NCI-H1436 (cell line): ENCODE measurements at places on chromosomes 4 and X.

- DNase-seq: no peak
Observed at GRCh38 chr4:11480683-11481082, 52.0 kb upstream of the HS3ST1 start.

GRCh38 chrX:115713460-115713859, 152.5 kb downstream of the PLS3 start:
- DNase-seq: no peak

- no peak for DNase-seq
Observed at GRCh38 chr4:175127314-175127713, 209.2 kb downstream of the ADAM29 start.

DNA sequence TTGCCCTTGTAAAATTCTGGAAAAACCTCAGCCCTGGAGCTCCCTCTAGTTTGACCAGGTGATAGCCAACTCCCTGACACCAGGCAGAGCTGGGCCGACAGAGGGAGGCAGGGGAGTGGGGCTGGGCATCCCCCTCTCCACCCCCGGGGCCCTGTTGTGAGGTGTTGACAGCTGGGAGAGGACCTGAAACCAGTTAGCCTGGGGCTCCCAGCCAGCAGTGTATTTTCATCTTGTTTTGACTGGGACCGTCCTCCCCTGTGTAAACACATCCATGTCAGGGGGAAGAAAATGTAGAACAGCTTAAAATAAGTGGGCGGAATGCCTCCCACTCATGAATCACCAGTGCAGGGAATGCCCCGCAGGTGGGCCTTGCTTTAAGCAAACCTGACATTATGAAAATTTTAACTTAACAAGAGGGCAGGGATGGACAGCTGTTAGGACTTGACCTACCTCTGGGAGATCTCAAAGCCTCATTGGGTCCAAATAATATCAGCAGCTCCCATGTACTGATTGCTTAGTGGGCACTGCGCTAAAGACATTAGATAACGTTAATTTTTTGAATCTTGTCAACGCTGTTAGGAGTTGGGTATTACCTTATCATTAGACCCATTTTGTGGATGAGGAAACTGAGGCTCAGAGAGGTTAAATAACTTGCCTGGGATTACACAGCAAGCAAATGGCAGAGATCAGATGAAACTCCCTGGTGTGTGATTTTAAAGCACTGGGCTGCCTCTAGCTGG, 45.9 kb downstream of the TSC22D3 start:
- DNase-seq: no peak

DNA sequence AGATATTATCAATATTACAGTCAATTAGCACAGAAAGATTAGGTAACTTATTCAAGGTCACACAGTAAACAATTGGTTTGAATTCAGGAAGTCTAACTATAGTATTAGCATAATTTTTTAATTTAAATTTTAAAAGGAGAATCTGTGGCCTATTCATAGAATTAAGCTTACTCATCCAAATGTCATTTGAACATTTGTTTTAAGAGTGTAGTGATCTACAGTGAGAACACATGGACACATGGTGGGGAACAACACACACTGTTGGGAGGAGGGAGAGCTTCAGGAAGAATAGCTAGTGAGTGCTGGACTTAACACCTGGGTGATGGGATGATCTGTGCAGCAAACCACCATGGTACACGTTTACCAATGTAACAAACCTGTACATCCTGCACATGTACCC, 48.3 kb downstream of the MEPE start:
- DNase-seq: no peak

DNA sequence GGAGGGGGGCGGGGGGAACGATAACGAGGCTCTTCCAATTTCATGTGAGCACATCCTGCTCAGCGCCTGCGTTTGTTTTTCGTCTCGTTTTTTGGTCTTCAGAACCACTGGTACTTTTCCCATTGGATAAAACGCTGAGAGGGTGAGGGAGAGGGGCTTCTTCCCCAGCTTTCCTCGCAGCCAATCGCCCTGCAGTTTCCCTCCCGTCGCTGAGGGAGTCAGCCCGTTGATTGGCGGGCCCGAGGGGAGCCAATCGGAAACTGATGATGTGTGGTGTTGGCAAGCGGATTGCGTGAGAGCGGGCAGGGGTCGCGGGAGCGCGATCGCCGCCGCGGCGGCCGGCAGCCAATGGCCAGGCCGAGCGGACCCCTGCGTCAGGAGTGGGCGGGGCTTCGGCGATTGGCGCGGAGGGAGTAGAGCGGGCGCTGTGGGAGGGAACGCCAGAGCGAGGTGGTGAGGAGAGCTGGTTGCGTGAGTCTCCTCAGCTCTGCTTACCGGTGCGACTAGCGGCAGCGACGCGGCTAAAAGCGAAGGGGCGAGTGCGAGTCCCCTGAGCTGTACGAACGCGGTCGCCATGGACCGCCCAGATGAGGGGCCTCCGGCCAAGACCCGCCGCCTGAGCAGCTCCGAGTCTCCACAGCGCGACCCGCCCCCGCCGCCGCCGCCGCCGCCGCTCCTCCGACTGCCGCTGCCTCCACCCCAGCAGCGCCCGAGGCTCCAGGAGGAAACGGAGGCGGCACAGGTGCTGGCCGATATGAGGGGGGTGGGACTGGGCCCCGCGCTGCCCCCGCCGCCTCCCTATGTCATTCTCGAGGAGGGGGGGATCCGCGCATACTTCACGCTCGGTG, at the start of gene TSPYL2:
Gene TSPYL2, plus strand, starts transcription at position 443 of the 848 bp plus-strand sequence. Its CDS starts 132 bp downstream, at position 575.
- DNase-seq: peak; percentile 97

DNA sequence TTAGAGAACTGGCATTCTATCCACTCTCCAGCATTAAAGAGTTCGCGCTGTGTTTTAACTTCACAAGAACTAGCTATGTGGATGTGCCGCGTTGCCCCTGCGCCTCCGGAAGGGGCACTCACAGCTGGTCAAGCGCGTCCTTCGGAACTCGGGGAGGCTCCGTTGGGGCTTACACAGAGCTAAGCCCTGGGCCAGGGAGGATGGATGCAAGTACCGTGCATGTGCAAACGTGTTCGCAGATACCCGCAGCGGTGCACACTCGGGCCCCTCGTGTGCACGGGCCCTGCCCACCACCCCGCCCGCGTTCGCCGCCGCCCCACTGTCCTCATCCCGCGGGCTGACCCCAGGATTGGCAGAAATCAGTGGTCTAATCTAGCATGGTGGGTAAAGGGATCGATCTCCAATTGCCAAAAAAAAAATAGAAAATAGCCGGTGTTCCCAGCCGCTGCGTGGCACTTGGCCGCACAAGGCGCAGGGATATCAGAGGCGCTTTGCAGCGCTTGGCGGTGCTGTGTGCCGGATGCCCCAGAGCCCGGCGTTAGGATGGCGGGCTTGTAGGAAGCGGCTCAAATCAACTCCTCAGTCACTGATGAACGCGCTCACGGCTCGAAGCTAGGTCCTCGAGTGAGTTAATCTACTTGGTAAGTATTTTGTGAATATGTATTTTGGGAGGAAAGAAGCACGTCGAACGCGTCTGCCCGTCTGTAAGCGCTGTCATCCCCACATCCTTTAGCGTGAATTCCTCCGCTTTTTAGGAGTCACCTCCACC, 989 bp upstream of the PCDH10 start:
- no peak for DNase-seq

GRCh38 chr4:86939729-86940575, 5.1 kb downstream of the AFF1 start:
- no peak for DNase-seq

DNA sequence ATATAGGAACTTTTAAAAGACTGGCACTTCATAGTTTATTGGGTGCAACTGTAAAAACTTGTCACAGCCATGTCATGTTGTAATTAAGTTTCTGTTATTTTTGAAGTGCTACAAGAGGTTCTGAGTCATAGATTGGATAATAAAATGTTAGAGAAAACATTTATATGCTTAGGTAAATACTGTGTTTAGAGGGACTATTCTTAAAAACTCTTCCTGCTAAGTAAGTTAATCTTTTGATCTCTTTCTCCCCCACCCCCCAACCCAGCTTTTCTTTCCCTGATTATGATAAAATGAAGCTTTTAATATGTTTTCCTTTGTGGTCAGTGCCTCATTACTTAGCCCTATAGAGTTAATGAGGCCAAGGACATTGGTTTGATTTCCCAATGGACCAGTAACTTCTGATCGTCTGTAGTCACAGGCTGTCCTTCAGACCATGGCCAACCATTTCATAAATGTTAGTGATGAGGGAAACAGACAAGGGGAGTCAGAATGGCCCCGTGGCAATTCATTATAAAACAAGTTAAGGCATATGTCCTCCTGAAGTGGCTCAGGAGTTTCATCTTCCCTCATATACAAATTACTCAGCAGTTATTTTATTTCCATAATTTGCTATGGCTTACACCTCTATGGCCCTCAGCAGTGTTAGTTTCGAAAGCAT, 3.9 kb upstream of the PDLIM5 start:
- no peak for DNase-seq

- no peak for DNase-seq
Observed at GRCh38 chr4:179164267-179164999, 1722.2 kb upstream of the AGA start.

DNA sequence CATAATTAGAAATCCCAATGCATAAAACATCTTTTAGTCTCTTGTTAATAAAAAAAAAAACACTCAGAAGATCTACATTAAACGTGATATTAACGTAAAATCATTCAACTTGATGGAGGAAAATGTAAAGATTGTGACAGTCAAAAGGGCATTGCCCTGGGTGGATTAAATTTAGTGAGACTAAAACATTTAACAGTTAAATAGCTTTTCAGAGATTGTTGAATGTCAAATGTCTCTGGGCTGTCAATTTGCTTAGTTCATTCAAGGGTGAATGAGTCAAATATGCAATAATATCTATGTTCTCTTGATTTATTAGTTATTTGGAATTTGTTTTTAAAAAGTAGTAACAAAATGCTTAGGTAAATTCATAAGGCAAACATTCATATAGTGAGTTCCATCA, 836.6 kb upstream of the PCDH10 start:
- no peak for DNase-seq

- DNase-seq: no peak
Observed at GRCh38 chr4:78370631-78371372, 180.8 kb upstream of the ANXA3 start.

GRCh38 chrX:6683353-6683752, 148.4 kb upstream of the VCX3A start:
- DNase-seq: no peak

DNA sequence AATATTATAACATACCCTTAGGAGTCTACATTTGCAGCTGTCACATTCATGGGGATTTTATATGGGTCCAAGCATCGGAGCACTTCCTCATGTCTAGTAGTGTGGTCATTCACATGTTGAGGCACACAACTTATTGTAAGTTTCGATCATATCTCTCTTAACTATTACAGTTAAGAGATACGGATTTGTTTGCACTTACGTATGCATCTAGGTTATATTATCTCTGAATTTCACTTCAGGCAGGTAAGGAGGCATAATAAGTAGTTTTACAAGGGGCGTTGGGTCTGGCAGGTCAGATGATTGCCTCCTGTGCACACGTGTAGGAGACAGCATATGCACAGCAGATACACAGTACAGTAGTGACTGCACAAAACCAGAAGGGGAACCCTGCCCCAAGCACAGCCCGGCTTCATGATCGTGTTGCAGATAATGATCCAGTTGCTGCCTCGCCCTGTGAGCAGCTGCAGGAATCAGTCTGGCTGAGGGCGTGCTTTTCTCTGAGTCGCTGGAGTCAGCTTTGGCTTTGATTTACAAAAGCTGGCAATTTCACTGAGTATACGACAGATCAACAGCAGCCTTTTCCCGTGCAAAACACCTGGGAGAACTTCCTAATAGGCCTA, 302.9 kb upstream of the GATB start:
- DNase-seq: peak; percentile 54

DNA sequence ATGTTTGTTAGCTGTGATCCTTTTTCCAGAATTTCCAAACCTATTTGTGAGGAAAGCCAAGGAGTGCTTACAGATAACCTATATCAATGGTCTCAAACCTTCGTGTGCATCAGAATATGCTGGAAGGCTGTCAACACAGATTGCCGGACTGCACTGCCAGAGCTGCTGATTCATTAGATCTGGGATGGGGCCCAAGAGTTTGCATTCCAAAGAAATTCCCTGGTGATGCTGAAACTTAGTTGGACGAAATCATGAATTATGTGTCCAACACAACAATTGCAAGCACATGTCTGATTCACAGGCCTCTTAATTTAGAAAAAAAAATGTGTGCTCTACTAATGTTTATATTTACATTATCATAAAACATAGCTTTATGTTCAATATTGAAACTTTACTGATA, 544.0 kb upstream of the AMOT start:
- DNase-seq: no peak

GRCh38 chrX:154515090-154515965, 704 bp downstream of the FAM3A start:
- DNase-seq: no peak

DNA sequence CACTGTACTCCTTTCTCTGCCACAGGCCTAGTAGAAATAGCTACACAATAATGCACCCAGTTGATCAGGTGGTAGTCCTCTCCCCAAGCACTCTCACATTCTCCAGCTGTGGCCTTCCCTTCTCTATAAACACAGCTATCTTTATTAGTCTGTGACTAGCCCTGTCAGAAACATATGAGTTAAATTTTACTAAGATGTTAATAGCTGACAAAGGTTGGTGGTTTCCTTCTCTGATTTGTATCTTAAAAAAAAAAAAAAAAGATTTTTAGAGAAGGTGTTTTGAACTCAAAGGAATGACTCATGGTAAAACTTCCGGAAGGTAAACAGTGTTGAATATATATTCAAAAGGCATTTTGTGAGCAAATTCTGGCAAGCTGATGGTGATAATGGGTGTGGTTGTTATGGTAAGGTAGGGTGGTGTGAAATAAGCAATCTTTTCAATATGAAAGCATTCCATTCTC, 327.4 kb downstream of the PPP3CA start:
- no peak for DNase-seq

GRCh38 chrX:134194915-134195314, 42.1 kb upstream of the CCDC160 start:
- no peak for DNase-seq

DNA sequence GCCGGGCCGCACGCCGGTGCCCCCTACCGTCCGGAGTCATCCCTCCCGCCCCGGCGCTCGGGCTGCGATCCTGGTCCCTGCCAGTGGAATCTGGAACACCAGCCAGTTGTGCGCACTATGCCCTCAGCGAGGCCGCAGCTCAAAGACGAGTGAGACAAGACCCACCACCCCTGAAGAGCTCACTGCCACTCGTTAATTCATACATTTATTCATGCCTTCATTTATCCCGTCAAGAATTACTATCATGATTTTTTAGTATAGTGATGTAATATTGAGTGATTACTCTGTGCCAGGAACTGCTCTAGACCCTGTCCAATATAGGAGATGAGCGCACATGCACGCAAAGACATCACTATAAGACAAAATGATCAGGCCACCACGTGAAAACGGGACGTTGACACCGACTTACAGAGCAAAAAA, 247 bp upstream of the PPA2 start:
- no peak for DNase-seq

- no peak for DNase-seq
Observed at GRCh38 chrX:43140582-43140981, 362.6 kb upstream of the PPP1R2C start.

GRCh38 chrX:28542791-28543190, 44.5 kb upstream of the IL1RAPL1 start:
- DNase-seq: no peak

GRCh38 chrX:119482041-119482440, 13.8 kb downstream of the SLC25A5 start:
- DNase-seq: no peak

GRCh38 chr4:37138789-37139188, 105.8 kb upstream of the NWD2 start:
- DNase-seq: no peak
